Cardiac muscle cell (in vitro differentiated cells and primary cell): ENCODE measurements at places on chromosomes 3 and 15. TPM values are rescaled to one million over a fixed set of nuclear protein-coding genes. Genes with fewer than 3 reads are reported as not detected.

The ABHD17C gene
- 1.4 and 1.7 TPM in 2 replicates for total RNA-seq

The ZFYVE19 gene
- 21.0 and 41.3 TPM in 2 replicates for total RNA-seq

The SUCNR1 gene
- total RNA-seq = 0.11 TPM in 1 of 2 replicates, not detected in the other

DNA sequence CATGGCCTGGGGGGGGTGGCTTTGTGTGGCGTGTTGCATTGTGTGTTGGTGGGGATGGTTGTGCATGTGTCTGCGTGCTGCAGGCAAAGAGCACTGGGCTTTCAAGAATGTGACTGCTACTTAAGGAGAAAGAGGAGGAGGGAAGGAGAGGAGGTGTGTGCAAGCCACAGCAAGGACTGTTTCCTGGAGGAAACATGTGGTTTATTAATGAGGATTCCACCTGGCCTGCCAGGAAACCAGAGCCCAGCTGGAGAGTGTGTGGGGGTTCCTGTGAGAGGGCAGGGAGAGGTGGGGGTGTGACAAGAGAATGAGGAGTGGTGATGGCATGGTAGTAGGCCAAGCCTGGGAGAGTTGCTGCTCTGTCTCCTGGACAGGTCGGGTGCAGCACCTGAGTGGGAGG, 258.1 kb upstream of the ROPN1 start:
- DNase-seq = no peak
- H3K4me1 ChIP-seq = peaks cover 6% of the 10 kb centered on the region
- H3K36me3 ChIP-seq = no peaks in the 10 kb centered on the region
- peaks cover 20% of the 10 kb centered on the region for H3K27me3 ChIP-seq
- no peak overlapping the region for H3K4me3 ChIP-seq

- H3K4me1 ChIP-seq = peaks cover 8% of the 10 kb centered on the region
- no peak overlapping the region for H3K4me3 ChIP-seq
- H3K27me3 ChIP-seq = no peaks in the 10 kb centered on the region
- no peaks in the 10 kb centered on the region for H3K36me3 ChIP-seq
These were observed 248.6 kb downstream of the OPA1 start for GRCh38 chr3:193841581-193841980.
